ENCODE measurements at places on chromosomes 2 and 18. TPM values are rescaled to one million over a fixed set of nuclear protein-coding genes. Genes with fewer than 3 reads are reported as not detected.

Gene SEH1L
- total RNA-seq = 105 TPM

Gene FECH
- 28.8 TPM for total RNA-seq

Gene ANKRD53
- total RNA-seq = not detected

Gene PKDCC
- not detected for total RNA-seq

Gene CLEC4F
- not detected for total RNA-seq

Gene DES
- not detected for total RNA-seq

Gene BCL11A
- total RNA-seq = 0.54 TPM

Gene IGFBP5
- not detected for total RNA-seq

Gene HTR2B
- not detected for total RNA-seq

Gene FHL2
- 4.4 TPM for total RNA-seq

Gene CFAP65
- total RNA-seq = not detected

Gene CXCR4
- total RNA-seq = 103 TPM

Gene NCKAP1
- 3.1 TPM for total RNA-seq

Gene FBLN7
- total RNA-seq = 7.9 TPM

Gene SP140
- total RNA-seq = 78.3 TPM

Gene DLGAP1
- not detected for total RNA-seq

Gene LCT
- 0.11 TPM for total RNA-seq

Gene RAMP1
- 1.0 TPM for total RNA-seq

Gene NT5C1B
- total RNA-seq = not detected

Gene AKAIN1
- not detected for total RNA-seq

Gene CHPF
- 16.6 TPM for total RNA-seq

Gene CCDC85A
- total RNA-seq = not detected

Gene CBLN2
- not detected for total RNA-seq

Gene BIN1
- 95.2 TPM for total RNA-seq

Gene CD8A
- 432 TPM for total RNA-seq

Gene SATB2
- 0.14 TPM for total RNA-seq

Gene RNF125
- total RNA-seq = 15.3 TPM
